ENCODE measurements at places on chromosomes 1 and 21.

DNA sequence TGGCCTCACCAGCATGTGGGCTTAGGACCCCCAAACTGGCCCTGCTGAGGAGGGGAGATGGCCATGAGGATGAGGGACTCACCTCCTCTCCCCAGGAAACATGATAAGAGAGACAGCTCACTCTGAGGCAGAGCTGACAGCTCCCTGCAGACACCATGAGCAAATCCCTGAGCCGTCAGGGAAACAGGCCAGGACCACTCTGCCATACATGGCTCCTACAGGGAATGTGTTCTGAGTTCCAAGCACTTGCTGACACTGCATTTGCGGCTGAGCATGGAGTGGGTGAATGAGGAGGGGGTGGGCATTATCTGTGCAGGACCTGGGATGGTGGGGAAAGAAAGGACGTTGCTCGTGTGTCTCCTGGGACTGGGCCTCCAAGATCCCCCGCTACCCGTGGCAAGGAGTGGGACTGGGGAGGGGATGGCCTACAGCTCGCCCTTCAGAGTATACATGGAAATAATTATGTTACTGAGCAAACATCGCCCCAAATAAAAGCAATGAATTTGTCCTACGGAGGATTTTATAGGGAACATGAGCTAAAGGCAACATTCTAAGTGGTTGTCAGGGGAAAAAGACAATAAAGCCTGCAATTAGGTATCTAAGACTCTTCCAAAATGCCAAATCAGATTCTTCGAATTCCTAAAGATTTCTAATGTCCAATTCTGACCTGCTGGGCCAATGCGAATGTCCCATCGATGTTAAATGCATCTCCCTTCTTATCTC, 355.9 kb upstream of the AJAP1 start:
- DNase-seq, result no peak

DNA sequence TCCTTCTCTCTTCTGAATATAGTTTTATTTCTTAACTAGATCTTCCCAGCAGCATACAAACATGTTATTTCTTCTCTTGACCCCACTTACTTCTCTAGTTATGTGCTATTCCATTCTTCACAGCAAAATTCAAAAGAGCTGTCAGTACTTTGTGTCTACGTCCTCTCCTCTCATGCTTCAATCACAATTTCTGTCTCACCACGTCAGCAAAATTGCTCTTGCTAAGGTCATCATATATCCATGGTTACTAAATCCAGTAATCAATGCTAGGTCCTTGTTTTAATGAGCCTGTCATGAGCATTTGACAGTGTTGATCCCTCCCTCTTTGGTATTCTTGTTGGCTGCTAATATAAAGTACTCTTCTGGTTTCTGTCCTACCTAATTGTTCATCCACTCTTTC, 214.2 kb downstream of the DENND1B start:
- DNase-seq, result no peak

DNA sequence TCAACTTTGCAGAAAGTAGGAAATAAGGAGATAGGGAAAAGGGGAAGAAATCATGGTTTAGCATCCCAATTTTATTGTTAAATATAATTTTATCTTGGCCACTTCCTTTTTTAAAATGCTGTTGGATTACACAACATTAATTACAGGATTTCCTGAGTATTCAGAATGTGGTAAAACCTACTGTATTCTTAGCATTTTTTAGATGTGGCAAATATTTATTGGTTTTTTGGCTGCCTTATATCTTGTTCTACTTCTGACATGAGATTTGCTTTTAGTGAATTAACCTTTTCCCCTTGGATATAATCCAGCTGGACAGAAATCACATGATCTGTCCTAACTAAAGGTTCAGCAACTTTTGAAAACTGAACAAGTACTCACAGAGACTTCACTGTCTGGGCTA, 104.9 kb downstream of the PTGS2 start:
- no peak for DNase-seq

- peak; percentile 88 for DNase-seq
Observed at GRCh38 chr21:32256873-32257620, 21.8 kb downstream of the MIS18A start.

- DNase-seq, result no peak
Observed at GRCh38 chr21:38777531-38777930, 28.2 kb upstream of the ETS2 start.

DNA sequence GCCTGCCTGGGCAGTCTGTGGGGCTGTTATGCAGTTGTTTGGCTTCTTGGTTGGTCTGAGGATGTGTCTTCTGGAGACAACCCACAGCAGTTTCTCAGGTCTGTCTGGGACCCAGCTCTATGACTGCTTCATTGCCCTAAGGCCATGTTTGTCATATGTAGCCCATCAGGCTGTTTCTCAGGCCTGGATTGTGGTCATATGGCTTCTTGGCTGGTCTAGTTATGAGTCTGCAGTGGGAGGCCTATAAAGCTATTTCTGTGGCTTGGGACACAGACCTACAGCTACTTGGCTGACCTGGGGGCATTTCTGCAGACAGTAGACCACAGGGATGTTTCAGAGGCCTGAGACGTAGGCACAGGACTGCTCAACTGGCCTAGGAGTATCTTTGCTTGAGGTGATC, 41.5 kb downstream of the CHIA start:
- no peak for DNase-seq

- no peak for DNase-seq
Observed at GRCh38 chr1:157167437-157167836, 29.2 kb upstream of the ETV3 start.

DNA sequence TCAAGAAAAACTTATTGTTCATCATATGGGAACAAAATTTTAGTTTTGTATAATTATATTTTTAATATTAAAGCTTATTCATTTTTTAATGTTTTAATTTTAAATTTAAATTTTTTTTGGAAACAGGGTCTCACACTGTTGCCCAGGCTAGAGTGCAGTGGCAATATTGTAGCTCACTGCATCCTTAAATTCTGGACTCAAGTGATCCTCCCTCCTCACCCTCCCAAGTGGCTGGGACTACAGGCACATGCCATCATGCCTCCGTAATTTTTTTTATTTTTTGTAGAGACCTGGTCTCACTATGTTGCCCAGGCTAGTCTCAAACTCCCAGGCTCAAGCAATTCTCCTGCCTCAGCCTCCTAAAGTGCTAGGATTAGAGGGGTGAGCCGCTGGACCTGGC, 20.2 kb upstream of the FAM76A start:
- no peak for DNase-seq

- DNase-seq, result peak; percentile 98
Observed at GRCh38 chr1:151346769-151347522, at the start of gene RFX5. Gene RFX5 (minus strand): TSS chr1:151347252. CDS start chr1:151346320, 932 bp downstream.

DNA sequence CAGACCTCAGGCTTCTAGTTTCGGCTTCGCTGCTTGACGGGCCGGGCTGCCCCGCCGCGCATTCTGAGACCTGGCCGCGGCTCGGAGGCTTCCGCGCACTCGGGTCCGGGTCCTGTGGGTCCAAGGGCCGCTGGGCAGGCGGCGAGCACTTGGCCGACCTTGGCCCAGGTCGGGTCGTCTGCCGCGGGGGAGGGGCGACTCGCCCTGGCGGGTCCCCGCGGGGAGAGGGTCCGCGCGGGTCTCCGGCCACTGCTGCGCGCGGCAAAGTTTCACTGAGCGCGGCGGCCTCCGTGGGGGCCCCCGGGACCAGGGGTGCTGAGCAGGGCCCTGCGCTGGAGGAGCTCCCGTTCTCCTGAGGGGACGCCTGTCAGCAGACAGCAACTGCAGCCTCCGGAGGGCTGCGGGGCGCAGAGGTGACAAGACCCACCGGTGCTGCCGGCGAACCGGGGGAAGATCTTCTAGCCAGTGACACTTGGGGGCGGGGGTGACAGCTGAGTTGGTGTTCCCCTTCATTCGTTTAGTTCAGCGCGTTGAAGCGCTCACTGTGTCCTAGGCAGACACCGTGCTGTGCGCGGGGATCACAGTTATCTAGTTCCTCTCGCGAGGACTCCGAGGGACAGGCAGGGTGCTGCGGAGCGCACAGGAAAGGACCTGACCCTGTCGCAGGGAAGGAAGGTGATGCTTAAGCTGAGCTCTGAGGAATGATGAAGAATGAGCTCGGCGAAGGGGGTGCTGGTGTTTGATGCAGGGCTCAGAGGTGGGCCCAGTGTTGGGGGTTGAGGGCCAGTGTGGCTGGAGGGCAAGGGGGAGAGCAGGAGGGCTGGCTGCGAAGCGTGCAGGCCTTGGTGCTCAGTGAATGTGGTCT, 725 bp downstream of the MTFR1L start:
- DNase-seq, result peak; percentile 51
